ENCODE measurements at places on chromosomes 6 and 20.
A peak's percentile ranks its signal among the peaks of the same experiment; 100 is the strongest.

- DNase-seq, result no peak
These were observed 15.6 kb downstream of the BCLAF1 start for GRCh38 chr6:136274062-136274461.

DNA sequence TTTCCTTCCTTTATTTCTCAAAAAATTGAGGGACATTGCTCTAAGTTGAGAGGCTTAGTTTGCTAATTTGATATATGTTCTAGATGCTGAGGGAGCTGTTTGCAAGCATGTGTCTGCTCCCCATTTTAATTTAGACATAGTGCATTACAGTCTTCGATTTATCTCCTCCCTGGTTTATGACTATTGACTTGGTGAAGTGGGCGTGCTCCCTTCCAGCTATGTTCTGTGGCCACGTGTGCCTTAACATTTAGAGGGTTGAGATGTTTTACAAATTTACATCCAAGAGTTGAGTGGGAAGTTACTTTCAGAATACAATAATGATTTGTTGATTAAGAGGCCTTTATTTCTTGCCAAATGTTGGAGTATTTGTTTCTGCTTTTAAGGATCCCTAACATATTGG is 48.2 kb downstream of the KLHL32 start:
- no peak for DNase-seq

DNA sequence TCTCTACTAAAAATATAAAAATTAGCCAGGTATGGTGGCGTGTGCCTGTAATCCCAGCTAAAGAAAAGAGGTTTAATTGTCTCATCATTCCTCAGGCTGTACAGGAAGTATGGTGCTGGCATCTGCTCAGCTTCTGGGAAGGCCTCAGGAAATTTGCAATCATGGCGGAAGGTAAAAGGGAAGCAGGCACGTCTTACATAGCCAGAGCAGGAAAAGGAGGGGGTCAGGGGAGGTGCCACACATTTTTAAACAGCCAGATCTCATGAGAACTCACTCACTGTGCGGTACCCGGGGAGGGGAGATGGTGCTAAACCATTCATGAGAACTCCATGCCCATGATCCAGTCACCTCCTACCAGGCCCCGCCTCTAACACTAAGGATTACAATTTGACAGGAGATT is 191.7 kb downstream of the EYA2 start:
- DNase-seq, result no peak

GRCh38 chr6:109799129-109799528 is 108.0 kb downstream of the FIG4 start:
- no peak for DNase-seq

DNA sequence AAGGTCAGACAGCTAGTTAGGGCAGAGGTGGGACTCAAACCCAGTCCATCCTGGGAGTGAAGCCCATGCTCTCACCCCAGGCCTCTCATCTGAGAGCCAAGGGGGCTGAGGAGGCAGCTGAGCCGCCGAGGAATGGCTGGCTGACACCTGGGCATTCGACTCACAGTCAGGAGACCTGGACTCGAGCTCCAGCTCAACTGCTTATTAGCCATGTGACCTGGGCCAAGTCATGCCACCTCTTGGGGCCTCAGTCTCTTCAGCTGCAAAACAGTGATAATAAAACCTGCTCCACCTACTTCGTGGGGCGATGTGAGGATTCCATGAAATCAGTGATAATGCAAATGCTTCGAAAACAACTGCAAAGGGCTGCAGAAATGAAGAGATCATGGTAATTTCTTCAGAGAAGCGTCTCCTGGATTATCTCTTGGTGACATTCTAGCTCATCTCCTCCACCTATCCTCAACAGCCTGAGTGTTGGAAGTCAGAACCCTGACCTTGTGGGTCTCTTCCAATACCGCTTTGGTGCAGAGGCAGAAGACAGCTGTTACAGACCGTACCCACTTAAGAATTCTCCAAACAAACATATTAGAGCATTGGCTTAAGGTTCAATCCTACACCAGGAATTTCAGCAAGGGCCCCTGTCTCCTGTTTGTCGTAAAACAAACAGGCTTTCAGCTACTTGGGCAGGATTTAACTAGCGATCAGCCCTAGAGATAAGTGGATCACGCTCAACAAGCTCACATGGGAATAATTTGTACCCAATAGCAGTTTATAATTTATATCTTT is 60.0 kb upstream of the PIM1 start:
- no peak for DNase-seq

DNA sequence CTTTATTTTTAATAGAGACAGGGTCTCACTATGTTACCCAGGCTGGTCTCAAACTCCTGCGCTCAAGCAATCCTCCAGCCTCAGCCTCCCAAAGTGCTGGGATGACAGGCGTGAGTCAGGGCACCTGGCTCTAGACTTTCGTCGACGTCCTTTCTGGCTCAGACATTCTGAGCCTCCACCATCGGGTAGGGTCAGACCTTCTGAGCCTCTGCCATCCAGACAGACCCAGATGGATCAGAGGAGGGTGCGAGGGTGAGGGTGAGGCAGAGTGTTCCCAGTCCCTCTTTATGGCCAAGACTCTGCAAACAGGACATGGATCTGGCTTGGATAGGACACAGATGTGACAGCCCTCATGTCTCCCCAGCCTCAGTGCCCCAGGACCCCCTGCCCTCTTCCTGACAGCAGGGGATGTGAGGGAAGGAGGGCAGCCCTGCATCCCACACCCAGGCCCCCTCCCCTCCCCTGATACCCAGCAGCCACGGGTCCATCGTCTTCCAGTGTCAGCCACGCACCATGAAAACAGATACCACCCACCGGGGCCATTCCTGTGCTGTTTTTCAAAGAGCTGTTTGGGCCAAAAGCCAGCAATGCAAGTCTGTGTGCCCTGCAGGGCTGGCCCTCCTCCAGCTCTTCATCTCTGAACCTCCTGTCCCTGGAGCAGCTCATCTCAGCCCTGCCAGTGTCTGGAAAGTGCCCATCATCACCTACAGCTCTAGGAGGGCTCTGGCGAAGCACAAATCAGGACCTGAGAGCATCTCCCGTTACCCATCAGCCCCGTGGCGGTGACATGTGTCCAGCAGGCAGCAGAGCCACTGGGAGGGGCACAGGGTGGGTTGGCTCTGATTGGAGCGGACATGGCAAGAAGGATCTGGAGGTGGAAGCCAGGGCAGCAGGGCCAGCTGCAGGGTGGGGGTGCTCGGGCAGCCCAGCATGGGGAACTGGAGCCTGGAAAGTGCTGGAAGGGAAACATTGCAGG is 208.4 kb downstream of the PREX1 start:
- no peak for DNase-seq

DNA sequence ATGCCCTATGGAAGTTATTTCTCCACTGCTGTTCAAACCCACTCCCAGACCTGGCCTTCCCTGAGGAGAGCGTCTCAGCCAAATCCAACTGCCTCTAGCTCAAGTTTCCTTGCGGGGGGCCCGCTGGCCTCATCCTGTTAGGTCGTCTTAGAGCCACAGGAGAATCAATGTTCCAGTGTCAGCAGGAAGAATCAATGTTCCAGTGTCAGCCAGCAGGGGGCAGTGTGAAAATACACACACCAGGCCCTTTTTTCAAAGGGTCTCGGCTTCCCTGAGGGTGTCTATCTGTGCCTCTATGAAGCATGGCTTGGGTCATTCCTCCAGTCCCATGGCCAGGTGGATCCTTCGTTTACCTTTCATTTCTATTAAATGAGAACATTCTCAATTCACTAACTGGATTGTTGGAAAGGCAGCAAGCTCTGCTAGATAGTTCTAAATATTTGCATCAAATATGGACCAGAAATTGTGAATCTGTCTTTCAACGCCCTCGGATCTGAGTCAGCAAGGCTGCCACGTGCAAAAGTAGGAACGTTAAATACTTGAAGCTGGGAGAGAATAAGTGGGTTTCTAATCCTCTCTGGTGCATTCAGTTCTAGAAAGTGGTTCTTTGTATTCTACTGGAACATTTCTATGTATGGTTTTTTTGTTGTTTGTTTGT is 19.2 kb downstream of the PRND start:
- no peak for DNase-seq

DNA sequence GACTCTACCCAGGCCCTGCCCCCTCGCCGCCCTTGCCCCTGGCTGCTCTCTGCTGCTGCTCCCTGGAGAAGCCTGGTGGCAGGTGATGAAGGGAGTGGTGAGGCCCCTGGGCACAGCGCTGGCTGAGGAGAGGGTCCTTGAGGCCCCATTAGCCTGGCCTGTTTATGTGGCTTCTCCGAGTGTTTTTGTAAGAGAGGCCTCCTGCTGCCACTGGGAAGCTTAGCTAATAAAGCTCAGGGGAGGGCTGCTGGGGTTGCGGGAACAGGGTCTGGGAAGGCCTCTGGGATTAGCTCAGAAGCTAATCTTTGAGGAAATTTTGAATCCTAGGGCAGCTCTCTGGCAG is 15.5 kb downstream of the EBF4 start:
- no peak for DNase-seq

DNA sequence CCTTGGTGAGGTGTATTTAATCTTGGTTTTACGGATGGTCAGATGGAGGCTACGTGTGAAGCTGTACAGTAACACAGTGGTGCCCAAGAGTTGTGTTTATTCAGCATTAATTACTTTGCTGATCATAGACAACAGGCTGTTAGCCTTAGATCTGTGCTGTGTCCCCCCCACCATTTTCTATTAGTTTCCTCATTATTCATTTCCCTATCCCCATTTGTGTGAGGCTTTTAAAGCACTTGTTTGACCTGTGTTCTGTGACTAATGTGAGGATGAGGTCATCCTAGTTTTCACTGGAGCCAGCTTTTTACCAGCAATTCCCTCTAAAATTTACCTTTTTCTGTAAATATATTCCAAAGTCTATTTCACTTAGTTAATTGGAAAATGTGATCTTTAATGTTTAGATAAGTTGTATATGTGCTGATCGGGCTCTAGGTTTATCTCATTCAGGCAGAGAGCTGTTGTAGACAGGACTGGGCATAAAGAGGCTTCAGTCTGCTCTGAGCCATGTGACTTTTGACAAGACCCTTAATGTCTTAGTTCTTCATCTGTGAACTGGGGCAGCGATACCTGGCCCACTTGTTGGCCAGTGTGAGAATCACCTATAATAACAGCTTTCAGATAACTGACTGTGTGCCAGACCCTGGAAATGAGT is 8.4 kb downstream of the MAPRE1 start:
- no peak for DNase-seq

DNA sequence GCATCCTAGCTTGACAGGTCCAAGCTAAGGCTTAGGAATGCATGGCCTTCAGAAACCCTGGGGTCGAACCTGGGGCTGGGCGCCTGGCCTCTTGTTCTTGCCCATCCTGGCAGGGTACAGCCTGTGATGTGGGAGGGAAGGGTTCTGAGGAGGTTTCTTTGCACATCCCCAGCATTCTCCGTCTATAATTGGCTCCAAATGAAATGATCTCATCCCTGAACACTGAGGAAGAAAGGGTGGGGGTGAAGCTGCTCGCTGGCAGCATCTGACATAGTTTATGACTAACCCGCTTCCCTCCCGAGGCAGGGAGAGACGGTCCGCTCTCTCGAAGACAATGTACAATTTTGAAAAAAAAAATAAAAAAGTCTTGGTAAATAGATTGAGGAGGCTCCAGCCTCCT is 67.1 kb upstream of the ZNFX1 start:
- DNase-seq, result peak; percentile 62

DNA sequence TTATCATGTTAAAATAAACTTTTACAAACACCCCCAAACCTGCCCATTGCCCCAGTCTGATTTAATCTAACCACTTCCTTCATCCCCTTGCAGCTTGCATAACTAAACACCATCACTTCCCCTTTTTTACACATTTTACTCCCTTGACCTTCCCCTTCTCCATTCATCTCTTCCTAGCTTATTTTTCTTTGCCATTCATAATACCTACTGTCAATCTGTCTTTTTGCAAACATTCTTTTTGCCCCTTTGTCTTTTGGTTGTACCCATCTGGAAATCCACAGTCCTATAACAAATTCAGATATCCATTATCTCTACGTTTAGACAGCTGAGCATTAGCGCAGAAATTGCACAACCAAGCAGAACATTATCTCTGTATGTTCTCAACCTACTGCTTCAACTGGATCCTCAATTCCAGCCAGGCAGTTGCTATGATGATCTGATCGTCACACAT is 51.2 kb downstream of the C6orf52 start:
- DNase-seq, result no peak

DNA sequence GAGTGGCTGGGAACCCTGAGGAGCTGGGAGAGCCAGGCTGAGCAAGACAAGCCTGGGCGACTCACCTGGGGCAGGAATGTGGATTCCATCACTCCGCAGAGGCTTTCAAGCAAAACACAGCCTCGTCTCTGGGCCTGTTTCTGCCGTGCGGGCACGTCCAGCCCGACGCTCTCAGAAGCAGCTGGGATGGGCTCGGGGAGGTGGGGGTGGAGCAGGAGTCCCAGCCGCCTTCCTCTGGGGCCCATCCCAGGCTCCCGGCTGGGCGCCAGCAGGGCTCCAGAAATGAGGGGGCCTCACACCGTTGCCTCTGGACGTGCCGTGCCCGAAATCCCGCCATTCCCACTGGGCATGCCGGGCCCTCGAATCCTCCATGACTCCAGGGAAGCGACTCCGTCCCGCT is 8.7 kb upstream of the RPS21 start:
- no peak for DNase-seq

DNA sequence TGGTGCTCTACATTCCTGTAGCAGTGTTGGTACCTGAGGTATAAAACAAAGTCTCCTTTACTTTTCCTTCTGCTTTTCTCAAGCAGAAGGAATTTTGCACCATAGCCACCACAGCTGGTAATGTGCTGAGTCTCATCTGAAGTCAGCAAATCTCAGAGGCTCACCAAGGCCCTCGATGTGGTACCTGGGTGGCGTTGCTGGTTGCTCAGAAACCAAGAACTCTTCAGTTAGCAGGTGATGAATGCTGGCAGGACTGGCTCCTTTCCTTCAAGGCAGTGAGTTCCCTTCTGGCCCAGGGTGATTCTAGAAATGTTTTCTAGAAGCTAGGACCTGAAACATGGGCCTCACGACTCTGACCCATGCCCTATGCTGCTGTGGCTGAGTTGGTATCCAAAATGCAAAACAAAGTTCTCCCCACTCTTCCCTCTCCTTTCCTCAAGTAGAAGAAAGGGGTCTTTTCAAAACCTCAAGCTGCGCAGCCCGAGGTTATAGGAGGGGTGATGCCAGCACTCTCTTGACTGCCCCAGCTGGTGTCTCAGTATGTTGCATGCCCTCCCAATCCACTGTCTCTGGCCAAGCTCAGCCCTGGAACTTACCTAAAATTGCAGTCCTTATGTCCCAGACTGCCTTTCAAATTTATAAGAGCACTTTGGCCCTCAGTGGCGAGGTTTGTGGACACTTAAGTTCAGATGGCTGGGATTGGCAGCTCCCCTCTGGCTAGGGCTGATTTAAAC is 592.3 kb downstream of the FRK start:
- no peak for DNase-seq

- DNase-seq, result no peak
These were observed 131.6 kb upstream of the TAB2 start for GRCh38 chr6:149185799-149186357.

DNA sequence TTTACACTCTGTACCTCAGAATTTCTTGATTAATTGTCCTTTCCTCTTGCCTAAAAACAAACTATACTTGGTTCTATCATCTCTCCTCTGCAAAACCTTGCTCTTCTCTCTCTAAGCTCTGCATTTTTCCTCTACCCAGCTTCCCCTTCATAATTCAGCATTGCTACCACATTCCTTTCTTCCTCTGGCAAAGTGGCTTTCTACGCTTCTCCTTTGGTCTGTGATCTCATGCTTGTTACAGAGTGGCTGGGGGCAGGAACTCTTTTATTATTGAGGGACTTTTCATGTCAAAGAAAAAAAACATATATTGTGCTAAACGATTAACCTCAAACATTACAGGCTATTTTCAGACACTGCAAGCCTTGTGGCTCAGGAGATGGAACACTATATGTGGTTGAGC is 333.3 kb upstream of the KCNQ5 start:
- no peak for DNase-seq
